ENCODE measurements at places on chromosomes 3 and 15.

- DNase-seq: no peak
Measured at GRCh38 chr15:59473226-59473625, 35.2 kb downstream of the FAM81A start.

GRCh38 chr15:69608661-69609060 is 156.0 kb downstream of the RPLP1 start:
- no peak for DNase-seq

- no peak for DNase-seq
Measured at GRCh38 chr3:17936736-17937480, 194.5 kb upstream of the TBC1D5 start.

- DNase-seq: no peak
Measured at GRCh38 chr15:50697109-50697797, 10.7 kb upstream of the TRPM7 start.

DNA sequence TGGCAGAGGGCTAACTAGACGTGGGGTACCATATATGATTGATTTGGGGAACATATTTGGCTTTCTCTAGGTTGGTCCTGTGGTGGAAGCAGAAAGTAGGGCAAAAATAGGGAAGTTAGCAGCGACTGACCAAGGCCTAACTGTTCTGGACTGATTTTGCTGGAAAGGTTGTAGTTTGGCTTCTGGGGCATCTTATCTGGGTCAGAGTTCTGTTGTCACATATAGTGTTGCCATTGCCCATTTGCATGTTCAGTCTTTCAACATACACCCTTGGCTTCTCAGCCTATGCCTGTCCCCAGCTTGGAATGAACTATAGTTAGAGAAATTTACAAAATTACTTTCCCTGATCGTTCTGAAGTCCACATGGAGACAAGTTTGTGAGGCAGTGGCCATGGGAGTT is 426.5 kb downstream of the TBC1D5 start:
- DNase-seq: no peak

- DNase-seq: no peak
Measured at GRCh38 chr3:22353126-22353525, 602.1 kb upstream of the ZNF385D start.

- DNase-seq: no peak
Measured at GRCh38 chr15:34616613-34617012, 33.2 kb upstream of the GOLGA8B start.

- no peak for DNase-seq
Measured at GRCh38 chr3:128710816-128711433, 15.1 kb upstream of the RAB7A start.

- no peak for DNase-seq
Measured at GRCh38 chr15:91873138-91873536, 19.6 kb downstream of the SLCO3A1 start.

DNA sequence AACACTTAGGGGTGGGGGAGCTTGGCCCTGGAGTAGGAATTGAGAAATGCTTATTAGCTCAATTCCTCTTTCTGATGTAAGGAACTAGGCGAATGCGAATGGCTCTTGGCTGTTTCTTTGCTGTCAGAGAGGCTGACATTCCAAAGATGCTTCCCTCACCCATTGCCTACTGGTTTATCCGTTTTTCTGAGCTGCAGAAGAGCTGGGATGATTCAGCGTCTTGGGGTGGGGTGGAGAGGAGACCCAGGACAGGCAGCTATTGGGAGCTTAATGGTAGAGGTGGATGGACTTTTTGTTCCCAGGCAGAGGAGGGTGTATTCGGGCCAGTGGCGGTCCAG is 9.8 kb downstream of the PLEKHO2 start:
- DNase-seq: no peak

DNA sequence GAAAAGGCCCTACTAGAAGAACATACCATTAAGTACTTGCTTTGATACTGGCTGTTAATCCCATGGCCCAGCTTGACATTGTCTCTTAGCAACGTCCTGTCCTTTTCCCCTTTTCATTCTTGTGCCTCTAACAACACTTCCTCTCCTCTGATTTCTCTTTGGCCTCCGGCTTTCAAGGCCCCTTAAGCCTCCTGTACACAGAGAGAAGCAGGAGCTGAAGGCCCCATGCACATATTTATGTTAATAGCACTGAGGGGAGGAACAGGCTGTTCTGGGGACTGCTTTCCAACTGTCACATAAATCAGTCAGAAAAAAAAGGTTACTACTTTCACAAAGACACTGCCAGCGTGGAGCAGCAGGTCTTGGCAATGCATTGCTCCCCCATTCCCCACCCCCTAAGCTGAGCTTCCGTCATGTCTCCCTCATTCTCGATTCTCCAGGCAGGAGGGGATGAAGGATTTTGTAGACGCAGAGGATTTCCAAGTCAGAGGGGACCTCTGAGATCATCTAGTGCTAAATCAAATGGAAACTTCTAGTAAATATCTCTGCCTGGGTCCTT is 257.4 kb upstream of the ADAMTS9 start:
- DNase-seq: no peak

- DNase-seq: no peak
Measured at GRCh38 chr3:157618075-157618760, 115.0 kb upstream of the VEPH1 start.

DNA sequence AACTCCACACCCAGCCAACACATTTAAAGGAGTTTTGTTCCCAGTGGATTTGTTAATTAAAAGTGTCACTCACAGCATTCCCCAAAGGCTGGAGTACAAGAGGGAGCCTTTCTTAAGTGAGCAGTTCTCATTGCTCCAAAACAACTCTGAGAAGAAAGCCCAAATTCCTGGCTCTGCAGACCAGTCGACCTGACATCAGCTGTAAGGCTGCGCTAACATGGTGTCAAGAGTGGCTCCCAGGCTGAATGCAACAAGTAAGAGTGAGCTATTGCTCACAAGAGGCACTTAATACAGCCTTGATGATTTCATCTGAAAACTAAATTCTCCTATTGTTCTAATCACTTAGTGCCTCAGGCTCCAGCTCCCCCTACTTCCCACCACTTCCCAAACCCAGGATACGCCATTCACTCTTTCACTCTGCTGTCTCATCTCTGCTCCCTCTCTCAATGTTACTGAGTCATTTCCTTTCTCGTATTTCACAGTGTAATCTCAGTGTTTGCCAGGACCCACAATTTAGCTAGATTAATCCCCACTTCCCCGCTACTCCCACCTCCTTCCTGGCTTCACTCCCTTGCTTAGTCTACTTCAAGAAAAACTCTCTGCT is 81.8 kb downstream of the WWTR1 start:
- DNase-seq: no peak

- no peak for DNase-seq
Measured at GRCh38 chr3:141853629-141854168, 22.7 kb upstream of the ATP1B3 start.

DNA sequence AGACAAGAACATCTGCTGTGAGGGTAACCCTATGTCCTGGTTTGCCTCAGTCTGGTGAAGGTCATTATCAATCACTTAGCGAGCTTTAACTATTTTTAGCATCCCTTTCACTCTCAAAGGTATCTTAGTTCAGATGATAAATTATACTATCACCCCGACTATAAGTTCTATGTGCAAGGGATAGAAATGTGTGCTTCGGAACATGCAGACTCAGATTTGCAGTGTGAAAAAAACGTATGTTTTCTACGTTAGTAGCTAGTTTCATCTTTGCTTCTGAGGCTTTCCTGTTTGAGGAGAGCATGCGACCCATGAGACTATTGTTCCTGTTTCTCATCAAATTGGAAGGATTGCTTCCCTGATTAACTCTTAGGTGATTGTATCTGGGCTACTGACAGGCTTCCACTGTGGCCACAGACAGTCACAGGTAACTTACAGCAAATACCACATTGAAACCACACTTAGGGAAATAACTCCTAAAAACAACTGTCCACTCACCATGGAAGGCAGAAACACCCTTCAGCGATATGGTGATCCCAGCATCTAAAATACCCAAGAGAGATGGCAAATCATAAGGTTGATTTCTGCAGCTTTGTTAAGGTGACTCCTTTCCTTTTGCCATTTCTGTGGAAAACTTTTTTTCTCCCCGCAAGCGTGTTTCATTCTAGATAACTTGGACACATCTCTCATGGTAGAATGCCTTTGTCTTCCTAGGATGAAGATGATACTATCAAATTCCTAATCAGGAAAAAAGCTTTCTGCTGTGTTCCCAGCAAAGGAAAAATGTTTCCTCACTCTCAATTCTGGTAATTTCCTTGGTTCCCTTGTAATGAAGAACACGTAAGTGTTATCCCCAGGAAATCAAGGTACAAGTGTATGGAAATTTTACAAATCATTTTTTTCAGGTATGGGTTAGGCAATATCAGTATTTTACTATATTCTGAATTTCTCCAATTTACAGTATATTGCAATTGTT is 5.2 kb downstream of the GCSAM start:
- no peak for DNase-seq

GRCh38 chr3:17442332-17443049 is 299.9 kb downstream of the TBC1D5 start:
- no peak for DNase-seq

DNA sequence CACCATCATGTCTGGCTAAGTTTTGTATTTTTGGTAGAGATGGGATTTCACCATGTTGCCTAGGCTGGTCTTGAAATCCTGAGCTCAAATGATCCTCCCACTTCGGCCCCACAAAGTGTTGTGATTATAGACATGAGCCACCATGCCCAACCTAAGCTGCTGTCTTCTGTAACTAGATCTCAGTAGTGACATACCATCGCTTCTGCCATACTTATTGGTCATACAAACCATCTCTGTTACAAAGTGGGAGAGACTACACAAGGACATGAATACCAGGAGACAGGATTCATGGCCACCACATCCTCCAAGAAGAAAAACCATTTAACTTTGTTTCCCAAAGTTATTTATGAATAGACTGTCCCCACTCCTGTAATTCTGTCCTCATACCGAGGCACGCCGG is 81.3 kb downstream of the SMAD6 start:
- DNase-seq: no peak

DNA sequence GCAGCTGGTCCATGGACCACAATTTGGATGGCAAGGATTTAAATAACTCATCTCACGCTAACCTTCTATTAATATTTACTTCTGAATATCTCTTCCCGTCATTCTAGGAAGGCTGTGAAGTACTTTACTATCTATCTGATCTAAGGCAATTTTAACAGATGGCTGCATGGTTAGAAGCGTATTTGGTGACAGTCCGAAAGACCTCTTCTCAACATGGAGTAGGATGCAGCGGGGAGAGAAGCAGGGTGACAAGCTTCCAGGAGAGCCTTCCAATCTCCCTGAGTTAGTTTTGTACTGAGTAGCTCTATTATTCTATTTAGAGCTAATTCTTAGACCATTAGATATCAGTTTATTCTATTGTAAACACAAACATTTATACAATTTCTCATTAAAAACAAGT is 309.4 kb downstream of the PLCL2 start:
- no peak for DNase-seq

DNA sequence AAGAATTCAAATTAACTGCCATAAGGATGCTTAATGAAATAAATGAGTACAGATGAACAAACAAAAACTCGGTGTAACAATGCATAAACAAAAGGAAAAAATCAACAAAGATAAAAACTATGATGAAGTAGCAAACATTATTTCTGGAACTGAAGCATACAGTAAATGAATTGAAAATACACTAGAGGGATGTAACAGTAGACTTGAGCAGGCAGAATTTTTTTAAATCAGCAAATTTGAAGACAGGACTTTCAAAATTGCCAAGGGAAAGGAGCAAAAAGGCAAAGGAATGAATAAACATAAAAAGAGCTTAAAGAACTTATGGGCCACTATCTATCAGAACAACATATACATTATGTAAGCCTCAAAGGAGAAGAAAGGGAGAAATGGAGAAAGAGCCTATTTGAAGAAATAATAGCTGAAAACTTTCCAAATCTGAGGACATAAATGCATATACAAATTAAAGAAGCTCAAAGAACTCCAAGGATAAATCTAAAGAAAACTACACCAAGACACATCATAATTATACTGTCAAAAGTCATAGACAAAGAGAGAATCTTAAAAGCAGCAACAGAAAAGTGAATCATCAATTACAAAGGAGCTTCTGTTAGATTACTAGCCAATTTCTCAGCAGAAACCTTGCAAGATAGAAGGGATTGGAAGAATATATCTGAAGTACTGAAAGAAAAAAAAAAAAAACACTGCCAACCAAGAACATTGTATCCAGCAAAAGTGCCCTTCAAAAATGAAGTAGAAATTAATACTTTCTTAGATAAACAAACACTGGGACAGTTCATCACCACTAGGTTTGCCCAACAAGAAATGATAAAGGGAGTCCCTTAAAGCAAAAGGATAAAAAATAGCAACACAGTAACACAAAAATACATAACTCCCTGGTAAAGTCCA is 15.5 kb downstream of the TOP2B start:
- DNase-seq: no peak

GRCh38 chr3:73086071-73086494 is 24.6 kb downstream of the EBLN2 start:
- DNase-seq: no peak

DNA sequence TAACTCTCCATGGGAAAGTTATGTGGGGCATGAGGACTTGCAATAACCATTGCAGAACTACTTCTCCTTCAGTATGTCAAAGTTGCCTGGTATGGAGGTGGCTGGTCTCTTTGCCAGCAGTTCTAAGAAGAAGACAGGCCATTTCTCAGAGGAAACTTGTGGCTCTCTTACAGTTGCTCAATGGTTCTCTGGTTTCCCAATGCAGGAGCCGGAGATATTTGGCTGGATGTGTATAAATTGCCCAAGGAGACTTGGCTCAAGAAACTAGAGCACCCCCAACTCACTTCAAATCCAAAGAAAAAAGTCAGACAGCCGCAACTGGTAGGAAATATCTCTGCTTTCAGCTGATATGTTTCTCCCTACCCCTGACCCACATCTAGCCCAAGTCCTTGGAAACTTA is 24.2 kb downstream of the WDR93 start:
- no peak for DNase-seq

DNA sequence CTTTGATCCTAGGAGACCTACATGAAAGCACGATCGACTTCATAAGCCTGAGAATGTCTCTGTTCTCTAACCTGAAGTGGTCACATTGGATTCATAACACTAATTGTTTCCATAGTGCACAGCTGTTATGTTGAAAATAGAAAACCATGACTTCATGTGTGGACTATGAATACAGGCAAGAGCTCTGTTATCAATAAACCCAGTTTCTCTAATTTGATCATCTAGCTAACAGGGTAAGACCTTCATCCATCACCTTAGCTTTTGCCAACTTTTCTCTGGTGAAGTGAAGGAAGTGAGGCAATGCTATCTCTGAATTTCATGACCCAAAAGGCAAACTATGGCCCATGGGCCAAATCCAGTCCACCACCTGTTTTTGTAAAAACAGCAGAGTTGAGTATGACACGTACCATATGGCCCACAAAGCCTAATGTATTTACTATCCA is 27.2 kb downstream of the ABI3BP start:
- DNase-seq: no peak

DNA sequence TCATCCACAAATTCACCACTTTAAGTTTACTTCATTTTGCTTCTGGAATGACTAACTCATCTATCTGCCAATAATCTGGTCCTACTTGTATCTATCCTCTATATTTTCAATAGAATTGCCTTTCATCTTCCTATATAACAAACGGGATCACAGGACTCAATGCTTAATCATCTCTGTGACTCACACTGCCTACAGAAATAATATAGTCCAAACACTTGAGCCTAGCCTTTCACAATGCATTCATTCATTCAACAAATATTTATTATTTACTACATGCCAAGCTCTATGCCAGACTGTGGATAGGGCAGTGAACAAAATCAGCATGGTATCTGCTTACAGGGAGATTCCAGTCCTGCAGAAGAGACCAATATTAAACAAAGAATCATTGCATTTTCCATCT is 16.6 kb upstream of the AGTR1 start:
- no peak for DNase-seq

Measured in coronary artery (tissue), 2 donors.